GM23338 (cell line): ENCODE measurements at places on chromosomes 6 and 20.

DNA sequence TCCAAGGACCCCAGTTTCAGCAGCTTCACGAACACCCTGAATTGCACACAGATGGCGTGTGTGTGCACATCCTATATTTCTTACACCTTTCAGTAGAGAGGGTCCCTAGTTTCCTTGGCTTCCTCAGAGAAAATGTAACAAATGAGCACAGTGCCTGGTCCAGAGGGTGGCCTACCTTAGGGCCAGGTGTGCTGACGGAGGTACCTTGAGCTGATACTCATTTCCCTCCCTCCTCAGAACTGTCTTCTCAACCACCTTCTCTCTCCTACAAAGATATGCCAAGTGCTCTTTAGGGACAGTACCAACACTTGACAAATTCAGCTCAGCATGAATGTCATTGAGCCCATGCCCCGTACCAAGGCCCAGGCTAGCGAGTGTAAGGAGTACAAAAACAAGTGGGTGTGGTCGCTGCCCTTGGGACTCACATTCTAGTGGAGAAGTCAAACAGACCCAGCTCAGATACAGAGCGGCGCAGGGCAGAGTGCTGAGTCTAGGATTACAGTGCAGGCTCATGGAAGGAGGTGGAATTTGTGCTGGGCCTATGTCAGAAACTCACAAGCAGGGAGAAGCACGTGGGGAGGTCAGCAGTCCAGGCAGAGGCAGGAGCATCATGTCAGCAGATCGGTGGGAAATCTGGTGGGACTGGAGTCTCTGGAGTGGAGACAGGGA, 9.6 kb upstream of the BPHL start:
- H3K36me3 ChIP-seq = peaks cover 37% of the 10 kb centered on the region
- H3K4me1 ChIP-seq = no peaks in the 10 kb centered on the region
- DNase-seq = no peak
- no peak overlapping the region for H3K4me3 ChIP-seq
- H3K27ac ChIP-seq = no peak overlapping the region
- H3K27me3 ChIP-seq = no peaks in the 10 kb centered on the region

- H3K36me3 ChIP-seq = no peaks in the 10 kb centered on the region
- H3K27ac ChIP-seq = no peak overlapping the region
- no peak overlapping the region for H3K4me3 ChIP-seq
- DNase-seq = no peak
- peaks cover 8% of the 10 kb centered on the region; the same call in 1 of the 2 replicates for H3K4me1 ChIP-seq
Observed at GRCh38 chr20:62637110-62637509, 5.2 kb upstream of the SLCO4A1 start.

DNA sequence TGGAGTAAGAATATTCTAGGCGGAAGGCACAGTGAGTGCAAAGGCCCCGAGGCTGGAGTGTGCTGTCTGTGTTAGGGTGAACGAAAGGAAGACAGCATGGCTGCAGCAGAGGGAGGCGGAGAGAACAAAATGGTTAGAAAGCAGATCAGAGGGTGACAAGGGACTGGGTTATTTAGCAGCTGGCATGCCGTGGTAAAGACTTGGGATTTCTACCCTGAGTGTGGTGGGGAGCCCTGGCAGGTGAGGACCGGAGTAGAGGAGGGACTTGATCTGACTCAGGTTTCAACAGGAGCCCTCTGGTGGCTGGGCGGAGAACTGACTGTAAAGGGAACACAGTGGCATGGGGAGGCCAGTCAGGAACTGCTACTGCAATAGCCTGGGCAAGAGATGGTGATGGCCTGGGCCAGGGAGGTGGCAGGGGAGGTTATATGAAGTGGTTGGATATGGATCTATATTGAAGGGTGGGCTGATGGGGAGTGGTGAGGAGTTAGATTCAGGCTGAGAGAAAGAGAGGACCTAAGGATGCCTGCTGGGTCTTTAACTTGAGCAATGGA, 38.0 kb downstream of the PIM1 start:
- no peaks in the 10 kb centered on the region for H3K27me3 ChIP-seq
- no peaks in the 10 kb centered on the region; the same call in 1 of the 2 replicates for H3K4me1 ChIP-seq
- peak; percentile 93 for DNase-seq
- H3K36me3 ChIP-seq = no peaks in the 10 kb centered on the region
- H3K4me3 ChIP-seq = no peak overlapping the region

GRCh38 chr6:75746221-75746620, 2.8 kb upstream of the MYO6 start:
- no peaks in the 10 kb centered on the region for H3K36me3 ChIP-seq
- H3K27ac ChIP-seq = no peak overlapping the region
- H3K4me1 ChIP-seq = peaks cover 7% of the 10 kb centered on the region
- no peak for DNase-seq

- peak; percentile 49 for DNase-seq
- peak overlapping the region; percentile 57 for H3K4me3 ChIP-seq
- no peaks in the 10 kb centered on the region for H3K36me3 ChIP-seq
Observed at GRCh38 chr20:25076731-25077609, 5.0 kb downstream of the VSX1 start.

DNA sequence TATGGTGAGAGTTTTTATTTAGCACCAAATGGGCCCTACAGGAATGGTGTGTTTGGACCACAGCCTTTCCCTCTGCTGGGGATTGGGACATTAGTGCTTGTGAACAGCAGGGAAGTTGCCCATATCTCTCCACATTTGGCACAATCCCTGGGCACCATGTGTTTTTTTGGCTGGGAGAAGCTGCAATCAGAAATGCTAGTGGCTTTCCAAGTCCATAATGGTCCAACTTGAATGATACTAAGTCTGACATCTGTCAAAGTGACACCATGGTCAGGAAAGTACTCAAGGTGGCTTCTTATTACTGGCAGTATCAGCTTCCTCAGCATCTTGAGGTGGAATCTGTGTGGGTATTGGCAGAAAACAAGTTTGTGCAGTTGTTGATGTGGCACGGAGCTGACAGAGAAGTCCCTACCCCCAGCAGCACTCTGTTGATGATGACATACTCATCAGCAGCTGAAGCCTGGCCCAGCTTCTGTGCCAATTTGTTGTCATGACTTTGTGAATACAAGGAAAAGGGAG, 53.0 kb downstream of the SASH1 start:
- DNase-seq = no peak
- H3K4me1 ChIP-seq = no peaks in the 10 kb centered on the region
- no peak overlapping the region for H3K4me3 ChIP-seq
- no peaks in the 10 kb centered on the region for H3K36me3 ChIP-seq
- H3K27ac ChIP-seq = no peak overlapping the region

DNA sequence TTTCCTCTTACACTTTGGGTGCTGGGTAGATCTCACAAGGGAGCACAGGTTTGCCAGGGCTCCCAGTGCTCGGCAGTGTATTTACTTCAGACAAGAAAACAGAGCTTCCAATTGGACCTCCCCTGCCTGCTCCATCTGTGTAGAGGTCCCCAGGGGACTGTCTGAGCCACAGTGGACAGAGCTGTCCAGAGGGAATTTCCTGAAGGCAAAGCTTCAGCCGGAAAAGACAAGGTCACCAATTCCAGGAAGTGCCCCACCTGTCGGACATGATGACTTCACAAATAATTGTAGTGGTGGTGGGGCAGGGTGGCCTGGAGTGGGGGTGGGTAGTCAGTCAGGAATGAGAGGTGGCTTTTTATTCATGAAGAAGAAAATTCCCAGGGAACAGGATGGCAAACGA, 18.6 kb downstream of the ADGRF5 start:
- H3K4me3 ChIP-seq = no peak overlapping the region
- no peaks in the 10 kb centered on the region for H3K36me3 ChIP-seq
- no peak overlapping the region for H3K27ac ChIP-seq
- DNase-seq = peak; percentile 16
- H3K4me1 ChIP-seq = 0 out of 2 replicates have a peak, but pooled peaks cover 3% of the 10 kb centered on the region

- DNase-seq = no peak
- H3K4me3 ChIP-seq = no peak overlapping the region
- peaks cover 5% of the 10 kb centered on the region; the same call in 1 of the 2 replicates for H3K4me1 ChIP-seq
- H3K27me3 ChIP-seq = no peaks in the 10 kb centered on the region
Observed at GRCh38 chr6:128617285-128617684, 96.9 kb upstream of the PTPRK start.

- no peak overlapping the region for H3K27ac ChIP-seq
- no peak overlapping the region for H3K4me3 ChIP-seq
- no peaks in the 10 kb centered on the region for H3K27me3 ChIP-seq
- no peak for DNase-seq
- no peaks in the 10 kb centered on the region for H3K4me1 ChIP-seq
- H3K36me3 ChIP-seq = peaks cover 69% of the 10 kb centered on the region
Observed at GRCh38 chr6:17628873-17629272, 28.8 kb downstream of the FAM8A1 start.

DNA sequence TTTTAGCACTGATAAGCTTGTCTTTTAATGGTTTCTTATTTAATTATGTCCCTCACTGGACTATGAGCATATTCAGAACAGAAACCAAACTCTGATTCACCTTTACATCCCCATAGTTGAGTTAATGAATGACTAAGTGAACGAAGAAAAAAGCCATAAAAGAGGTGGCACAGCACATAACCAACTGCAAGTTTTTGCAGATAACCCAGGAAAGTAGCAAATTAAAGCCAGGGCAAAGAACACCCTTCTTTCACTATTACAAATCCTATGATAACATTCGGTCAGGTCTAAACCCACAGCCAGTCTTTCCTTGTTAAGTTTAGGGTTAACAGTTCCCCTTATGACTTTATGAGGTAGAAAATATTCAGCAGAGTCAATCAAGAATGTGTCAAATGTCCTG, 102.7 kb downstream of the RIN2 start:
- no peaks in the 10 kb centered on the region for H3K36me3 ChIP-seq
- no peaks in the 10 kb centered on the region for H3K4me1 ChIP-seq

- DNase-seq = no peak
- H3K27ac ChIP-seq = no peak overlapping the region
- no peaks in the 10 kb centered on the region for H3K36me3 ChIP-seq
- H3K4me1 ChIP-seq = no peaks in the 10 kb centered on the region
- H3K27me3 ChIP-seq = no peaks in the 10 kb centered on the region
- no peak overlapping the region for H3K4me3 ChIP-seq
Observed at GRCh38 chr6:167706313-167707109, 120.2 kb upstream of the AFDN start.

DNA sequence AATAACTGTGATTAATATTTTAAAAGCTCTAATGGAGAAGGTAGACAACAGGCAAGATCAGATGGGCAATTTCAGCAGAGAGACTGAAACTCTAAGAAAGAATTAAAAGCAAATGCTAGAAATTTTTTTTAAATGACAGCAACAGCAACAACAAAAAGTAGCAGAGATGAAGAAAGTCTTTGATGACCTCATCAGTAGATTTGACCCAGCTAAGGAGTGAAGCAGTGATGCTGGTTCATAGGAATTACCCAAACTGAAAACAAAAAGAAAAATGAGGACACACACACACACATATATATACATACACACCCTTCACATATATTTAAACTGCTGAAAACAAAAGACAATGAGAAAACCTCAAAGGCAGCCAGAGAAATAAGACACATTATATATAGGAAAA, 197.6 kb upstream of the ARID1B start:
- no peaks in the 10 kb centered on the region for H3K27me3 ChIP-seq
- no peaks in the 10 kb centered on the region for H3K36me3 ChIP-seq
- H3K4me3 ChIP-seq = no peak overlapping the region

DNA sequence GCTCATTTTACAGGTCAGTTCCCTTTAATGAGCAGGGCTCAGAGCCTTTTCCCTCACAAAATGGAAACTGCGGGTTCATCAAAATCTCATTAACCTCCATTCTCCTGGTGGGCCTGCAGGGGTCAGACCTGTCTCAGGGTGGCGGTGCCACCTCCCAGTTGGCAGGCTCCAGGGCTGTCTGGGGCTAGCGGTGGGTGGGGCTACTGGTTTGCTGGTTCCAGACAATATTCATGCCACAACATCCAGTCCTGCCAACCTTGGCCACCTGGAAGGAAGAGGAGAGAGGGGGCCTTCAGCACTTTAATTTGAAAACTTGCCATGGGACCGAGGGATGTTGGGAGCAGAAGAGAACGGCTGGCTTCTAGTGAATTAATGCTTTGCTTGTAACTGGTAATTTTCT, 41.9 kb upstream of the CTNNBL1 start:
- peak; percentile 77 for DNase-seq
- peaks cover 5% of the 10 kb centered on the region; the same call in 1 of the 2 replicates for H3K4me1 ChIP-seq
- no peak overlapping the region for H3K27ac ChIP-seq

GRCh38 chr6:44104481-44105021, 22.7 kb downstream of the MRPL14 start:
- DNase-seq = no peak
- no peaks in the 10 kb centered on the region for H3K27me3 ChIP-seq
- peaks cover 9% of the 10 kb centered on the region for H3K36me3 ChIP-seq
- H3K4me3 ChIP-seq = no peak overlapping the region
- no peak overlapping the region for H3K27ac ChIP-seq

DNA sequence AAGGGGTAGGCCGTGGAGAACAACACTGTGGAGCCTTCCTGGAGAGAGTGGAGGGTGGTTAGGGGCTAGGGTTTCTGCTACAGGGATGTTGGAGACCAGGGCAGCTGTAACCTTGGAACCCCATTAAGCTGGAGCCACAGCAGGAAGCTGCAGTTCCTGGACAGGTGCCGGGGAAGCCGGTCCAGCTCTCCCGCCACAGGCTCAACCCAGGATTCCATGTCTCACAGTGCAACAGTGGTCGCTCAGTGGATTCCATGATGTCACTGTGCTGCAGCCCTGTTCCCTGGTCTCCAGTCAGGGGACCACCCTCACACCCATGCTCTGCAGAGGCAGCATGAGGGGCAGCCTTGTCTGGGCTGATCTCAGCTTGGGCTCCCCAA, 264.6 kb upstream of the CDYL start:
- H3K27me3 ChIP-seq = no peaks in the 10 kb centered on the region
- H3K36me3 ChIP-seq = no peaks in the 10 kb centered on the region
- no peaks in the 10 kb centered on the region for H3K4me1 ChIP-seq
- H3K4me3 ChIP-seq = no peak overlapping the region
- DNase-seq = no peak

GRCh38 chr6:107132330-107132954, 17.1 kb upstream of the BEND3 start:
- no peak overlapping the region for H3K27ac ChIP-seq
- H3K4me1 ChIP-seq = peaks cover 7% of the 10 kb centered on the region; the same call in 1 of the 2 replicates
- H3K4me3 ChIP-seq = no peak overlapping the region

DNA sequence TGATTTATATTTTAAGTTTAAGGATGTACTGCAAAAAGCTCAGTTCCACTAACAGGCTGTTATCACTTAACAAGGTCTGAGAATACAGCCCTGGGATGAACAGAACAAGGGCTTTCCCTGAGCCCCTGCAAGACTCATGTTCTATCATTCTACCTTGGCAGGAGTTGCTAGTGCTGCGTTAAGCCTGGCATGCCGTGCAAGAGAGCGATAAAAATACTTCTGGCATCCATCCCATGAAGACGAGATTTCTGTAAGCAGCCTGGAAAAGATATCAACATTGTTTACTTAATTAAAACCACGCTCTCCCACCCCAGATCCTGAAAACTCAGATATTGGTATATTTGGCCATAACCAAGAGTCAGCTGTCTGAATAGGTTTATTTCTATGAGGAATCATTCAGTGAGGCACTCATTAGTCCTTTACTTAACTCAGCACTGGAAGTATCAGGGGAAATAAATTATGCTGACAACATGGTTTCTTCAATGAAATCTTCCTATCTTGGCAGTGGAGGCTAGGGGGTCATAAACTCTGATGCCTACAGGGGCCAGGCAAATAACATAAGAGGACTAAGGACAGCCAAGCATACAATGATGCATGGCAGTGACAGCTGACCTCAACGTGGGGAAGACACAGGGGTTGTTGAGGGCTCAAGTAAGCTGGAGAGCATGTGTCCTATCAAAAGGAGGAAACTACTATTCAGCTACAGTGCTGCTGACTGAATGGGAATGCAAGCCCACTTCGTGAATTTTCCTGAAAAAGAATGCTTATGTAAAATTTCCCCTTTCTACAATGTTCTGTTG, 37.6 kb upstream of the LYRM2 start:
- peak overlapping the region; percentile 87; the same call in 1 of the 2 replicates for H3K27ac ChIP-seq
- H3K27me3 ChIP-seq = no peaks in the 10 kb centered on the region
- DNase-seq = no peak
- H3K36me3 ChIP-seq = peaks cover 93% of the 10 kb centered on the region
